ENCODE measurements at places on chromosomes 5 and 9.

DNA sequence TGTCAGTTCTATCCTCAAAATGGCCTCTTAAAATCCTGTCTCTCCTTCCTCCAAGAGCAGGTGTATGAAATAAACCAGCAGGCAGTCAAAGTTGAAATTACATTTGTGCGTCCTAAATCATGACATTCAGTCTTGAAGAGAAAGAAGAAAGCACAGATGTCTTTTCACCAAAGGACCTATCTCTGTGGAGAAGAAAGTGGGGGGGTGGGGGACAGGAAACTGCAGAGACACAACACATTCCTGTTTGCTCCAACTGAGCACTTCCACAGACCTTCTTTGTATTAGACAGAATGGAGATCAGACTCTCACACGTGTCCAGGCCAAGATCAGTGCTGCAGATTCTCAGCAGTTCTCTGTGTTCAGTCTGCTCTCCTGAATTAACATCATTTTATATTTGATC is 471.9 kb upstream of the RGMB start:
- no peak for DNase-seq

- no peak for DNase-seq
Observed at GRCh38 chr5:112004867-112005622, 248.1 kb upstream of the NREP start.

DNA sequence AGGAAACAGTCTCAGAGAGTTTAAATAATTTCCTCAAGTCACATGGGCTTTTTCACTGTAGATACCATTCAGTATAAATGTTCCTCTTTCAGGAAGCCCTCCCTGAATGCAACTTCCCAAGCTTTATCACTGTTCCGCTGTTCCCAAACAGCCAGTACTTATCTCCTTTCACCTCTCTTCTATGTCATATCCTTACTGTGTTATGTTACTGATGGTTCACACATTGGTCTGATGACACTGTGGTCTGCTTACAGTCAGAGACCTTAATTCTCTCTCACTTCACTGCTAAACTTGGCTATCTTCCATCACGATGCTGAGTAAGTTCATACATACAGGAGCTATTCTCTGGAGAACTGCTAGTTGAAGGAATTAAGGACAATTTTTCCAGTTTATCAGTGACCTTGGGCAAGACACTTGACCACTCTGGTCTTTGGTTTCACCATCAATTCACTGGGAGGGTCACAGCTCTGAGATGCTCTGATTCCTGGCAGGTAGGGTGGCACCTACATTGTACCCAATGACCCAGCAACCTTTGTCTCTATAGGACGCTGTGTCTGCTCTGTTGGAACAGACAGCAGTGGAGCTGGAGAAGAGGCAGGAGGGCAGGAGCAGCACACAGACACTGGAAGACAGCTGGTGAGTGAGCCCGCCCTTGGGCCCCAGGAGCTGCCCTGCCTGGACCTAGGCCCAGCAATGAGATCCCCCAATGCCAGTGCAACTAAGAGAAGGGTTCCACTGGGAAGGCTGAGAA is 42.1 kb upstream of the RARS1 start:
- no peak for DNase-seq

DNA sequence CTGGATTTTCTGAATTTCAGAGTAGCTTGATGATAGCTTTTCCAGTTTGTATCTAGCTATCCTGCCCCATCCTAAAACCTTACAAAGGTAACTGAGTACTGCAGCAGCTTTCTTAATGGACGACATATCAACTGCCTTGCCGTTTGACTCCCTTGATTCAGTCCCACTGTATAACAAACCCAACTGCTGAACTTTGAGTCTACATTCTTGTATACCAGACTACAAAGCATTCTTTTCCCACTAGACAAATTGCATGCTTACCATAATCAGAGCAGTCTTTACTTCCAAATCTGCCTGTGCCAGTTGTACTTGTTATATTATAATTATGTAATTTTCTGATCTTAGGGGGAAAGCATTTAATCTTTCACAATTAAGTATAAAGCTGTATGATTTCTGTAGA is 47.3 kb downstream of the ANKRD31 start:
- no peak for DNase-seq

DNA sequence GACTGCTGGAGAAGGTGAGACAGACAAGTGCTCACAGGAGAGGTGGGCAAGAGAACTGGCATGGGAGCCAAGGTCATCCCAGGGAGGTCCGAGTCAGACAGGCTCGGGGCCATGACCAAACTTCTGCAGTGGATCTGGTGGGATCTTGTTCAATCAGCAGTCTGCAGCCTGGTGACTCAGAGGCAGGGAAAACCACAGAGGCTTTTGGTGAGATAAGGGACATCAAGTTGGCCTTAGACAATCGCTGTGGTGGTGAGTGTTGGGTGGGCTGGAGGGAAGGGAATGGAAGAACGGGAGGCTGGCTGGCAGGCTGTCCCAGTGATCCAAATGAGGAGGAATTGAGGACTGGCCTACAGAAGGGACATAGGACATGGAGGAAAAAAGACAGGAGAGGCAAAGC is 123.8 kb downstream of the TMEM174 start:
- no peak for DNase-seq

DNA sequence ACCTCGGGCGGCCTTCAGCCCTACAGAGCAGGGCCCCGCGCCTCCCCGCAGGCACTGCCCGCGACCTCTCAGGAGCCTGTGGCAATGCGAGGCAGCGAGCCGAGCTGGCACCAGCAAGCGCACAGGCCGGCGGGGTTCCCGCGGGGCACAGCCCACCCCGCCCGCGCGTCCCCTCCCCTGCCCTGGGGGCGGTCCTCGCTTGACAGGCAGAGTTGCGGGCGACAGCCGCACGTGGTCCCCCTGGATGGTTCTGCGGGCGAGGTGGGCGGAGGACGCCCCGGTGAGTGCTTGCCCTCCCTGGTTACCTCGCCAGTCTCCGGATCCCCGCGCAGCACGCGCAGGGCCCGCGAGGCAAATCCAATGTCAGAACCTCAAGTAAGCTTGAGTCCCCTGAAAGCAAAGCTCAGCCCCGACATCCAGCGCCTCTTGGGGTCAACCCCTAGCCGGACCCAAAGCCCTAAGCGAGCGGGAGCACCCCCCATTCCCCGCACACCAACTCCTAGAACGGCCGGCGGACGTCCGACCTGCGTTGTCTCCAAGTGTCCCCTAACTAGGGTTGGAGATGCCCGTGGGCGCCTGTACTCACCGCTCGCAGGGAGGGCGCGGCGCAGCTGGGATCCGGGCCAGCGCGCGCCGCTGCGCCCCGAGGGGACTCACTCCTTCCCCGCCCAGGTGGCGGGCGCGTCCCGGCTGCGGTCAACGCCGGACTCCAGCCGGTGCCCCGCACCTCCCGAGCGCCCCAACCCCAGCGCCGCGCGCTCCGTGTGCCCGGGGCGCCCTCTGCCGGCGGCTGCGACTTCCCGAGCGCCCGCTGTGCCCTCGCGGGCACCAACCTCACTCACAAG is at the start of gene DRD1:
Gene DRD1 (minus strand): TSS at position 123 of the 845 bp plus-strand sequence. CDS start 1,083 bp downstream, outside the sequence.
- no peak for DNase-seq
